ENCODE measurements at places on chromosomes 2 and 18. TPM values are rescaled to one million over a fixed set of nuclear protein-coding genes. Genes with fewer than 3 reads are reported as not detected.
A peak's percentile ranks its signal among the peaks of the same experiment; 100 is the strongest.

Gene FER1L5
- 2.0 TPM for polyA plus RNA-seq

DNA sequence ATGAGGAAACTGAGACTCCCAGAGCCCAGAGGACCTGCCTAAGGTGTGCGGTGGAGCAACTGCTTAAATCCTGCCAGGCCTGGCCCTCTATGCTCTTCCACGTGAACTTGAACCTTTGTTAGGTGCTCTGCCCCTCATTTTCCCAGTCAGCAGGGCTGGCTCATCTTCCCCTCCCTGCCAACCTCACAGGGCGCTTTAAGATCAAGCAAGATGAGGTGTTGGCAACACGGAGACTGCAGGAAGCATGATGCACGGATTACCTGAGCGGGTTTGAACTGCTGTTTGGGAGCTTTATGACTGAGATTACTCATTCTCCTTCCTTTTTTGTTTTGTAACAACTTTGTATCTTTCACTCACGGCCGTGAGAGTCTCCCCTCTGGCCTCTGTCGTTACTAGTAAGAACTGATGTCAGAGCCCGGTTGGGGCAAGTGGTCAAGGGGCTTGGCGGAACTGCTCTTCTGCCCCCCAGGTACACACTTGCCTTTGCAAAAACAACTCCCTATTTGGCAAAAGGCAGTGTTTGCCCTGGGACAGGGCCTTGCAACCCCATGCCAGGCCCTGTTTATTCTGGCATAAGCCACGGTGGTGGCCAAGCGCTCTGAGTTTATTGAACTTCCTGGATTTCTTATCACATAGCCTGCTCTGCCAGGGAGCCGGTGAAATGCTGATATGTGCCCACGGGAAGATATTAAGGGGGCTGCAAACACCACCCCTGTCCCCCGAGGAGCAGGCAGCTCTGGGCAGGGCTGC lies 127.8 kb downstream of the INHBB start:
- no peak for DNase-seq

GRCh38 chr2:2845267-2845666 lies 514.2 kb upstream of the MYT1L start:
- no peak for DNase-seq

Gene CHRNA1
- 152 TPM for polyA plus RNA-seq

GRCh38 chr2:119122663-119123062 lies 35.9 kb downstream of the C1QL2 start:
- DNase-seq: no peak

- DNase-seq: peak; percentile 33
Observed at GRCh38 chr18:62436636-62437234, 86.1 kb upstream of the ZCCHC2 start.

Gene DPP4
- 8.5 TPM for polyA plus RNA-seq

Gene THUMPD2
- 18.2 TPM for polyA plus RNA-seq

DNA sequence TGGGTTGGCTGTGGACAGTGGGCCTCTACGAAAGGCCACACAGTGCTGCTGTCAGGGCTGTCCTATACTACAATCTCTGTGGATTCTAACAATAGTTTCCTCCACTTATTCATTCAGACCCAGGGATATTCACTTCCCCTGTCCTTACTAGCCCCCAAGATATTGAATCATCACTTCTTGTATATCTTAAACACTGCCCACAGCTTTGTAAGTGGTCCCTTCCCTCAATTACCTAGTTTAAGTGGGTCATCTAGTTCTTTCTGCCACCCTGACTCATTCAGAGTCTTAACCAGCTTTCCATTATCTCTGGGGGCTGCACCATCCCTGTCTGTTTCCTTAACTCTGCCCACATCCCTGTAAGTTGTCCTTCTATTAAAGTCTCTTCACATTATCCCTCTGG lies 69.2 kb downstream of the CD28 start:
- no peak for DNase-seq

Gene TPO
- polyA plus RNA-seq: 0.13 TPM

GRCh38 chr2:69741229-69741574 lies 732 bp upstream of the ANXA4 start:
- peak; percentile 83 for DNase-seq

GRCh38 chr2:890791-891190 lies 59.9 kb upstream of the SNTG2 start:
- DNase-seq: no peak

DNA sequence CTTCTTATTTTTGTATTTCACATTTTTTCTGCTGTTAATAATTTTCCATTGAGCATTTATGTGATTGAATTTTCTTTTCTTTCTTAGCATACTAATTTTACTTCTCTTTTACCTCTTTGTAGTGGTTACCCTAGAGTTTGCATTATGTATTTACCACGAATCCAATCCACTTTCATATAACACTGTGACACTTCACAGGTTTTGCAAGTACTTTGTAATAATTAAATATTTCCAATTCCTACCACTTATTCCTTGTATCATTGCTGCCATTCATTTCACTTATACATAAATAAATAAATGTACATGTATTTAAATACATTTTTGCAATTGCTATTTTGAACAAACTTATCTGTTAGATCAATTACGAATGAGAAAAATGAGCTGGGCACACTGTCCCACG lies 110.8 kb downstream of the TGIF1 start:
- no peak for DNase-seq

DNA sequence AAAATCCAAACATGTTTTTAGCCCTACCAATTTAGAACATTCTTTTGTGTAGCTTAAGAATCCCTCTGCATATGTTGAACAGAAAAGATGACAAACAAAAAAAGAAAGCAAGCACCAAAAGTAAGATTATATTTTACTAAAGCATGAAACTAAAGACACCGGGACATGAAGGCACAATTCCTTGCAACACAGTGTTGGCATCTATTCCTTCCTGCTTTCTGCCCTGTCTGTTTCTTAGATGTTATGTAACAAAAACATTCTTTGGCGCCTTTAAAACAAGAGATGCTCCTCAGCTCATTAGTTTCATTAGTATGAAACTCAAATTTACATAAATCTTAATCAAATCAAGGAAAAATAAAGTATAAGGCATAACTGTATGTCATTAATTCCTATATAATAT lies 106.6 kb downstream of the TMEM131 start:
- no peak for DNase-seq

Gene GPR55
- polyA plus RNA-seq: not detected

GRCh38 chr2:26952374-26952773 lies 18.1 kb upstream of the MAPRE3 start:
- DNase-seq: no peak

DNA sequence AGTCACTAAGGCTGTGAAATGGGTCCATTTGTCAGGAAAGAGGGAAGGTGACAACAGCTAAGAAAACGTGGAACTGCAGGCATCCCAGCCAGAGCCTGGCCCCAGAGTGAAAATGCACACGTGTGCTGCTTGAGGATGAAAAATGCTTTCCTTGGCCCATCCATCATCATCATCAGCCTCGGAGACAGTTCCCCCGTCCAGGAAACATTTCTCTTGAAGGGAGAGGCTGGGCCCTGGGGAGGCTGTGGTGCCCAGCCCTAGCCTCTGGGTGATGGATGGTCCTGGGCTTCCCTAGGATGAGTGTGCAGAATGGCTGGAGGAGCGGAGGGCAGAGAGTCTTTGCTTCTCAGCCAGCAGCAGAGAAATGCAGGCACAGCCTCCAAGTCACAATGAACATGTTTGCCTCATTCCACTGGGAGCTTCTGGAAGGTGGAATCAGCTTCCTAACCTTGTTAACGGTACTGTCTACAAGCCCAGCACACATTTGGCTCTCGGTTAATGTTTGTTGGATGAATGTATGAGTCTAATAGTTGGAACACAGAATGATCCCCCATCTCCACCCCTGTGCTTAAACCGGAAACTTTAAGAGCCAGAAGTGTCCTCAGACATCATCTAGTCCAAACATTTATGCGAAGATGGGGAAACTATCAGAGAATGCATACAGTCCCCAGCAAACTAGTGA lies 164.0 kb downstream of the RDH14 start:
- DNase-seq: peak; percentile 96

Gene ERFE
- 9.2 TPM for polyA plus RNA-seq

Gene SERPINB3
- not detected for polyA plus RNA-seq

DNA sequence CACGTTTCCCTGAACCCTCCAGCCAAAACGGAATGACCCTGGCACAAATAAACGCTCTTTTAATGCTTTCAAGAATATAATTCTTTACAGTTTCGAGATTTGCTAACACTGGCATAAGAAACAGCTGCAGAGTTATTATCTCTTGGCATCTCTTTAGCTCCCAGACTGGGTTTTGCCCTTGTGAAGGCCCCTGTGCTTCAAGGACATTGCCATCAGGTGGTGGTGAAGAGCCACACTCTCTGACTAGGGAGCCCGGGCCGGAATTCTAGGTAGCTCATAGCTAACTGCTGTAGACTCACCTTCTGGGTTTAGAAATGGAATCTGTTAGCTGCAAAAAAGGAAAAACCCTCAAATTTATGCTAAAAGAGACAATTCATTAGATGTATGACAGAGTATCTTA lies 13.3 kb upstream of the GALNT14 start:
- DNase-seq: no peak

Gene DBI
- polyA plus RNA-seq: 318 TPM

DNA sequence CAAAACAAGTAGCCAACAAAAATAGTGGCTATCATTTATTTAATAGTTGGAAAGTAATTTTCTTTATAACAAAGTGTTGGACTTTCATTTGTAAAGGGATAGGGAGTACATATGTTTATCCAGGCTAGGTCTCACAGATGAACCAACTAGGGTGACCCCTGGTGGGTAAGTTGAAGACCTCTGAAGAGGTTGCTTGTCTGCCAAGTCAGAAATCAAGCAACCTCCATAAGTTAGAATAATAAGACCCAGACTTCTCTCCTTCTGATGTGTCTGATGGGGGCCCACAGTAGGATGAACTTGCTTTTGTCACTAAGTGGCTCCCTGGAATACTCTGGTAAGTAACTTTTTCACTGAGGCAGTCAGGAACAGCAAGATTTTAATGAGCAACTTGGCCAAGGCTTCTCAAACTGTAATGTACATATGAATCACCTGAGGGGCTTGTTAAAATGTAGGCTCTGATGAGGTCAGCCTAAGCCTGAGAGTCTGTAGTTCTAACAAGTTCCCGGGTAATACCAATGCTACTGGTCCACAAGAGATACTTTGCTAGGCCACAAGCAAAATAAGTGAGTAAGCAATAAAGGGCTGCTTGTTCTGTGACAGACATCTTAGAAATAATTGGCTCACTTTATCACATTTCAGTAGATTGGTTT lies 319.6 kb downstream of the PIK3C3 start:
- peak; percentile 13 for DNase-seq
